ENCODE measurements at places on chromosomes 1 and 21.

DNA sequence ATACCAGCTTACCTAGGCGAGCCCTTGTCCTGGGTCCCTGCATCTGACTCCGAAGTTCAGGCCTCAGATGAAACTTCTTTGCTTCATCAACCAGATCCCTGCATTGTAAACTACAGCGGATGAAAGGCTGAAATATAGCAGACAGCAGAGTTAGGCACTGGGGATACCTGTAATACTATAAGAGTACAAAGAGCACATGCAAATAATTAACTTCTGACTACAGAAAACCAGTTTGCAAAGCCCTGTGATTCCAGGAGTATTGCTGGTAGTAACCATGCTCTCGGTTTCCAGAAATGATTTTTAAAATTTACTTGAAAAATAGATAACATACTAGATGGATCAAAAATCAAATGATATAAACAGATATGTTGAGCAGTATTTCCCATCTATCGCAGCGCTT, 18.0 kb downstream of the KLHL12 start:
- DNase-seq, result no peak

DNA sequence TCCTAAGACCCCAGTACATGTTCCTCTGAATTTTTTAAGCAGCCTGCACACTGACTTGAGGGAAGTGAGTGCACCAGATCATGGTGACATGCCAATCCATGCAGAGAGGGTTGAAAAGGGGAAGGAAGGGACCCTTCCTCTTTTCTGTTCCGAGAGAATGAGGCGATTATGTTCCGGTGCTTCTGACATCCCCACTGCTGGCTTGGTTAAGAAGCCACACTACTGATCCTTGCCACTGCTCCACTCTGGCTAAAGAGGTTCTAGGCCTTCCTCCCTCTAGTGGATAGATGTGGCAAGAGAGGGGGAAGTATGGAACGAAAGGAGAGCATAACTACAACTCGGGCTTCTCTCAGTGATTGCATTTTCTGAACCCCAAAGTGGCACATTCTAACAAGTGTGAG, 1.8 kb upstream of the CYB5R1 start:
- DNase-seq, result no peak

- no peak for DNase-seq
Measured at GRCh38 chr1:37714689-37715088, 22.4 kb downstream of the CDCA8 start.

DNA sequence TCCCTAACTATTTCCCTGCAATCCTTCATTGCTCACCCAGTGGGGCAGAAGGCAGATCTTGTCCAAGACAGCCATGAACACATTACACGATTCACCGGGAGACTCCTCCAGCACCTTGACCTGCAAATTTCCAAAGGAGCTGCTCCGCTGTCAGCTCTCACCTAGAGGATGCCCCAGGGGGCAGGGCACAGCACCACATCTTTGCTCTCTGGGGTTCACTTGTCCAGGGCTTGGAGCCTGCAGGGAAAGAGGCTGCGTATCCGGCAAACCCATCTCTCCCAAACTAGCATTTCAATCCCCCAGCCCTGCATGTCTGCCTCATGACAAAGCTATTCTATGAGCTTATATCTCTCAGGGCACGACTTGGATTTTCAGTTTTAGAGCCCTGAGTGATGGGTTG, 35.1 kb upstream of the OLIG2 start:
- DNase-seq, result no peak

DNA sequence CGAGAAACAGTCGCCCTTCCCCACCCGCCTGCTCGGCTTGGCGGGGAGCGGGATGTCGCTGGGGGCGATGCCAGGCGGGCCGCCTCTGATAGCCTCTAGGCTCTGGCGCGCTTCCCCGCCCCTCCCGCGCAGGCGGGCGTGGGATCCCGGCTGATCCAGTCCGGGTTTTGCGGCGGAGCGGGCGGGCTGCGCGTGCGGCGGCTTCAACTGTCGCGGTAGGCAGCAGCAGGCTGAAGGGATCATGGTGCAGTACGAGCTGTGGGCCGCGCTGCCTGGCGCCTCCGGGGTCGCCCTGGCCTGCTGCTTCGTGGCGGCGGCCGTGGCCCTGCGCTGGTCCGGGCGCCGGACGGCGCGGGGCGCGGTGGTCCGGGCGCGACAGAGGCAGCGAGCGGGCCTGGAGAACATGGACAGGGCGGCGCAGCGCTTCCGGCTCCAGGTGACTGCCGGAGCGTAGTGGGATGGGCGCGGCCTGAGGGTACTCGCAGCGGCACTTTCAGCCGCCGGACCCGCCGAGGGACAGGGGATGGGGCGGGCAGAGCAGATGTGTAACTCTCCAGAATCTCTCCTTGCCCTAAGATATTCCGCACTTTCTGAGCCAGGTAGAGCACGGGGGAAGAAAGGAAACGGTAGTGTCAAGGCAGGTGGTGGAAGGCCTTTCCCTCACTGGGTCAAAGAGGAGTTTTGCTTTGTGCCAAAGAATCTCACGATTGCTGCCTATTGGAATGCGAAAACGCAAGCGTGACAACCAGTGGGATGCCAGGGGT, at the start of gene FAAH:
FAAH (plus strand) TSS at position 210 of the 764 bp plus-strand sequence; CDS start at position 242, 32 bp downstream.
- no peak for DNase-seq

- no peak for DNase-seq
Measured at GRCh38 chr1:203858055-203858454, 3.3 kb upstream of the SNRPE start.

DNA sequence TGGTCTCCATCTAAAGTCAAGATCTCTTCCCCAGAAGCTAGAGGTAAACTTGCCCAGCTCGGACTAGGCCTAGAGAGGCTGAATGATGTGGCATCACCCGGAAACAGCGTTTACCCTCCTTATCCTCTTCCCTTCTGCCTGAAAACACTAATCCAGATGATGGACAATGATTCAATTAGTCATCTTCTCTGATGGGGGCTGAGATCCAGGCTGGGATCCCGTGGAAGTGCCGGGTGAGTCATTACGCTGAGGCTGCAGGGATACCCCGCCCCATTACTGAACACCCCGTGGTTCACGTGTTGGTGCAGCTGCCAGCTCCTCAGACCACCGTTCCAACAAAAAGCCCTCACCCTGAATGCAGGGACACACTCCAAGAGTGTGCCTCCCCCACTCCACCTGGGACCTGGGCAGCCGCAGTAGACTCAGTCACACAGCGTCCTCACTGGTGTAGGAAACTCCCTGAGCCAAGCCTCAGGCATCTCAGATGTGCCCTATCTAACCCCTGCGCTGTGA, 2.0 kb downstream of the S100A6 start:
- DNase-seq, result no peak

GRCh38 chr1:244821134-244821533, 14.3 kb upstream of the COX20 start:
- DNase-seq, result no peak

- peak; percentile 58 for DNase-seq
Measured at GRCh38 chr1:59520827-59521418, 224.0 kb downstream of the FGGY start.
